ENCODE measurements at places on chromosomes 6 and 20.
A peak's percentile ranks its signal among the peaks of the same experiment; 100 is the strongest.

DNA sequence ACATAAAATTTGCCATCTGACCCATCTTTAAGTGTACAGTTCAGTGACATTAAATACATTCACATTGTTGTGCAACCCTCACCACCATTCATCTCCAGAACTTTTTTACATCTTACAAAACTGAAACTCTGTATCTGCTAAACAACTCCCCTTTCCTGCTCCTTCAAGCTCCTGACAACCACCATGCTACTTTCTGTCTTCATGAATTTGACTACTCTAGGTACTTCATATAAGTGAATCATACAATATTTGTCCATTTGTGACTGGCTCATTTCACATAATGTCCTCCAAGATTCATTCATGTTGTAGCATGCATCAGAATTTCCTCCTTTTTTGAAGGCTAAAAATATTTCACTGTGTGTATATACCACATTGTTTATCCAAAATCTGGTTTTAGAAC, 86.9 kb upstream of the SMLR1 start:
- no peak for DNase-seq

- DNase-seq, result no peak
These were observed 10.4 kb downstream of the CD40 start for GRCh38 chr20:46128310-46129151.

GRCh38 chr20:57280221-57280620, 13.8 kb upstream of the BMP7 start:
- DNase-seq, result no peak

DNA sequence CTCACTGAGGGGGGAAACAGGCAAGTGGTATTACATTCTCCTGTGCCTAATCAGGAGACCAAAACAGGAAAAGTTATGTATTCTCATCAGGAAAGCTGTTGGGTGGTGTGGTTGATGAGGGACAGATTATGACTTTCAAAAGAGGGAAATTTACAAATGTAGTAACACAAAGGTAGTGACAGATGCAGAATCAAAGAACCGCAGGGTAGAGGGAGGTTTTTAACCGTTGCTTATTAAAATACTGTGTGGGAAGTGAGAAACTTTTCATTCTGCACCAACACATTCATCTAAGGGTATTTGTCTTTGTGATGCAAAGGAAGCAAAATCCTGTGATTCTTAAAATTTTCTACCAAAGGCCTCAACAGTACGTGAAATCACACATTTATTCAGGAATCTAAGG, 288.2 kb upstream of the MAN1A1 start:
- no peak for DNase-seq

- DNase-seq, result no peak
These were observed 292.6 kb downstream of the GMDS start for GRCh38 chr6:1952740-1953360.

GRCh38 chr6:30840935-30841643, 43.2 kb upstream of the DDR1 start:
- no peak for DNase-seq

DNA sequence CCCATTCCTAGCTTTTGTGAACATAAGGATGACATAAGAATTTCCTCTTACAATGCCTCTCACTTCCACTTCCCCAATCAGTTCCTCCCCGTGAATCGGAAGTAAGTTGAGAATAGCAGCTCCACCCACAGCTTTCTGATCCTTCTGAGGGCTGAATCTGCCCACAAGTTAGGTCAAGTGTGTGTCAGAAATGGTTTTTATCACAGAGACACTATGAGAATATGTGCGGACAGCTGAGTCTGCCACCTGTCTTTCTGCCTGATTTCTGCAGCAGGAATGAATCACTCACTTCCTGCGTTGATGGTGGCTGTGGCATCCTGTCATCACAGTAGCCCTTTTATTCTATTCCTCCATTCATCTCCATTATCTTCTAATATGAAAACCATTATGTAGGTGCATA, 70.2 kb downstream of the RIN2 start:
- DNase-seq, result no peak

GRCh38 chr6:88807622-88808021, 155.8 kb downstream of the RNGTT start:
- no peak for DNase-seq

- no peak for DNase-seq
These were observed 118.0 kb downstream of the DLL1 start for GRCh38 chr6:170172825-170173256.

GRCh38 chr6:132571774-132572173, 1.7 kb downstream of the TAAR6 start:
- DNase-seq, result no peak

DNA sequence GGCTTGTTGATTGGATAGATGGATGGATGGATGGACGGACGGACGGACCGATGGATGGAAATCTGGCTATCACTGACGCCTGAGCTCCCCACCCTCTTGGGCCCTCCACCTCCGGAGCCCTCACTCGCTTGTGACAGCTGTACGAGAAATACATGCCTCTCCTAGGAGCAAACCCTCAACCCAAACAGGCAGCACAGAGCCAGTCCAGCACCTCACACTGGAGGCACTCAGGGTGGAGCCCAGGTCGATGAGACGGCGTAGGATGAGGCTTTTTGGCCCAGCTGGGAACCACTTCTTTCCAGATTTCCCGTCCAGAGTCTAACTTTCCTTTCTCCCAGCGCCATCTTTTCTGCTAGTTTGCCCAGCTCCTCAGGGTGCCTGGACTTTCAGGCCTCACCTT, 2.7 kb upstream of the LY6G5C start:
- DNase-seq, result no peak

- DNase-seq, result no peak
These were observed 1.8 kb downstream of the TUBB1 start for GRCh38 chr20:59020938-59021551.

DNA sequence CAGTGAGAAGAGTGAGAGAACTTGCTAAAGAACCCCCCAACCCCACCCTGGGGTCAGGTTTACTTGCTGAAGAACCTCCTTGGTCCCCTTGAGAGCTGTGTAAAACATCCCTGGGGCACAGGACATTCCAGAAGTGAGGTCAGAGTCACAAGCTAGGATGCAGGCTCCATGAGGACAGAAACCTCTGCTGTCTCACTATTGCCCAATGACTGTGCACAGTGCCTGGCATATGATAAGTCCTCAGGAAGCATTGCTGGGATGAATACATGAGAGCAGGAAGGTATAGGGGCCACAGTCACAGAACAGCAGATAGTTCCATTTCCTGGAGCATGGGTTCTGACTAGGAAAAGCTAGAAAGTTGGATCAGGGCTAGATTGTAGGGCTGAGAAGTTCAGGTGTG, 18.4 kb downstream of the NT5E start:
- no peak for DNase-seq

- peak; percentile 19 for DNase-seq
These were observed 49.7 kb downstream of the BCAS4 start for GRCh38 chr20:50844430-50845100.

All from stimulated activated CD8-positive, alpha-beta memory T cell treated with anti-CD3 and anti-CD28 coated beads, Interleukin-2, amount 100 ng/mL, for 1 hour (primary cell).